Heart left ventricle (tissue), 16 donors: ENCODE measurements at places on chromosomes 1 and 21. TPM values are rescaled to one million over a fixed set of nuclear protein-coding genes. Genes with fewer than 3 reads are reported as not detected.

CD34 gene
- total RNA-seq: 63.8 TPM

DMRTA2 gene
- total RNA-seq: not detected

PTGER3 gene
- total RNA-seq: 0.97 TPM

BMP8B gene
- total RNA-seq: 0.68 TPM

WDR64 gene
- total RNA-seq: not detected

AMIGO1 gene
- total RNA-seq: 17.1 TPM

RORC gene
- total RNA-seq: 14.1 TPM

HP1BP3 gene
- total RNA-seq: 135 TPM

IRF6 gene
- 71.7 TPM for total RNA-seq

TMEM82 gene
- total RNA-seq: not detected

VSIG8 gene
- total RNA-seq: not detected

SNAPIN gene
- 67.9 TPM for total RNA-seq

C1QB gene
- total RNA-seq: 667 TPM
